SK-MEL-5 (cell line): ENCODE measurements at places on chromosomes 7 and 10.

DNA sequence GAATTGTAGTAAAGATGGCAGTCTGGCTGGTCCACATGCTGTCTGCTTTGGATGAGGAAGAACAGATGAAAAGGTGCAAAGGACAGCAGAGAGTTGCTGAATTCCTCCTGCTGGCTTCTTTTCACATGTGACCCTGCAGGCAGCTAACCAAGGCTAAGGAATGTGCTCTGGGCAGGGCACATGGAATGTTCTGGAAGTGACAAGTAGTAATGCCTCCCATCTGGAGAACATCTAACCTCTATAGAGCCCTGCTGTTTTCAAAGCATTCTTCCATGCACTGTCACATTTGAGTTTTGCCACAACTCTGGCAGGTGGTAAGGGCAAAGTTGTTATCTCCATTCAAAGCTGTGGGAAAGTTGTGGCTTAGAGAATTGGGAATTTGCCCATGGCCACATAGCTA lies 208.8 kb downstream of the STK31 start:
- DNase-seq: no peak

GRCh38 chr10:72001033-72001395 lies 36.8 kb downstream of the CHST3 start:
- no peak for DNase-seq

GRCh38 chr10:118940386-118940785 lies 89.1 kb upstream of the NANOS1 start:
- DNase-seq: no peak

GRCh38 chr10:92850185-92850584 lies 1.9 kb downstream of the EXOC6 start:
- DNase-seq: no peak

DNA sequence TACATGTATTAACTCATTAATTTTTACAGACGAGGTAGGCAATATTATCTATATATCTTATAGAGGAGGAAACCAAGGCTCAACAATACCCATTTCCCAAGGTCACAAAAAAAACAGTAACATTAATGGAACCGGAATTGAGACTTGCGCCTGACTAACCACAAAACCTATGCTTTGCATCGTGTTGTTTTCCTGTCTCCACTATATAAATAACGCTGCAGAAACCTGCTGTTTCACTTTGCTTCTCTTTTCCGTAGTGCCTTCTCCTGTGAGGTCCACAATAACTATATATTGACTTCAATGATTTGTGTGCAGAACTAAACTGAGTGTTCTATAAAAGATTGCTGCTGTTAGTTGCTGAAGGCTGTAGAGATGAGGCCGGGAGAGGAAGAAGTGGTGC lies 97.7 kb upstream of the RPA3 start:
- DNase-seq: no peak

DNA sequence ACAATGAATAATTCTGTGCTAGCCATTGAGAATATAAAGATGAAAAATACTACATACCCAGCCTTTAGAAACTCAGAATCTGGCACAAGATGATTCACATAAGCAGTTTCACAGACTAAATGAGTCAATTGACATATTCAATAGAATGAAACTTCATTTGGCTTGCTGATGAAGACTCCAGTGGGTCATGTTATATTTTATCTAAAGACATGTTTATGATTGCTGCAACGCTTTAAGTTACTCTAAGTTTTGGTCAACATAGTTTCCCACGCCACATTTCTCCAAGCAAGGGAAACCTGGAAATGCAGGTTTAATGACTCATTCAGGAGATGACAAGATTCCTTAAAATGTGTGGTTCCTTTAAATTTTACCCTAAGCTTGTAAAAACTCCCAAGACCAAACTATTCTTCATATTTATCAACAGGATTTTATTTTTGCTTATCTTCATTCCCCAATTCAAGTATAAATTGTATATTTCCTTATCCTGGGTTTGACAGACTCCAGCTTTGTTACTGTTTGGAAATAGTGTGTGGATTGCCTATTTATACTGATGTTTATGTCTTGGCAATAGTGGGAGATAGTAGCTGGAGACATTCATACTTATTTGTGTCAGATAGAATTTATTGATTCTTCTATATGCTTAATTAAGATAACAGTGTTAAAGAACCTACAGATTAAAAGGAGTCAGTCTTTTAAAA lies 6.6 kb downstream of the SEMA3A start:
- no peak for DNase-seq

GRCh38 chr10:42953684-42954674 lies 122.9 kb upstream of the RET start:
- DNase-seq: no peak

GRCh38 chr7:151186640-151187408 lies at the start of gene ASB10:
TSS of gene ASB10 (minus strand) at chr7:151187250. CDS start at chr7:151187130, 120 bp downstream.
- no peak for DNase-seq

DNA sequence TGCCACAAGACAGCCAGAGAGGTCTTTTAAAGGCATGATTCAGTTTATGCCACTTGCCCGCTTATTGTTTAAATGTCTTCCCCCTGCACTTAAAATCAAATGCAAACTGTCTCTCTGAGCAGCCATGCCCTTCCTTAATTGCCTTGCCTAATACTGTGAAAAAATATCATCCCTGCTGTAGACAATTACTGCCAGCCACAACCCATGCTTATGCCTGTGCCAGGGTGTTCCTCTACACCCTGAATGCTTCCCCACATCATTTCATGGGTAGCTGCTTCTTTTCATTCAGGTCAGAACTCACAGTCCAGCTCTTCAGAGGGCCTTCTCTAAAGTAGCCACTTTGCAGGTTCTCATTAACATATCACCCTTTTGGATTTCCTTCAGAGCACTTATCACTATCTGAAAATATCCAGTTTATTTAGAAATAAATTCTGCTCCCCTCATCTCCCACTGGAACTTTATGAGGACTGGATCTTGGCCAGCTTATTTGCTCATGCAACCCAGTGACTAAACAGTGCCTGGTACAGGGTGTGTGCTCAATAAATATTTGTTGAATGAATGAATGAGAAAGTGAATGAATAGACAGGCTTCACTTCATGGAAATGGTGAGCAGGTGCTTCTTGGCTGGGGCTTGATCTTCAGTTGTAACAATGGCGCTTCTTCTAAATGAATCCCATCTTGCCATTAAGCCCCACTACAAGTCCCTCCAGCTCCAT lies 162.4 kb upstream of the MDFIC start:
- no peak for DNase-seq

DNA sequence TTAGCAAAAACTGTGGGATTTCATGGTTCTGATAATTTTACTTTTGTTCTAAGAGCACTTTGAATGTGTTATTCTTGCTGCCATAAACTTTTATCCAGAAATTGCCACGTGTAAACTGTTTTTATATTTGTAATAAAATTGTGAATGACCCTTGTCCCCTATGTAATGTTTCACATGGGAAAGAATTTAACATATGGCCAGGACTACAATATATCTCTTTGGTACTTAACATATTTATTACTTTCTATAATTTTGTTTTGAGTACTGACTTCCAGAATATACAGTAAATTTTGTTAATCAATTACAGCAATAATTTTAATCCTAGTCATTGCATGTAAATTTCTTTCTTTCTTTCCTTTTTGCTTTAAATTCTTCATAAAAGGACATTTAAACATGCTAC lies 735.0 kb upstream of the PHF14 start:
- DNase-seq: no peak

DNA sequence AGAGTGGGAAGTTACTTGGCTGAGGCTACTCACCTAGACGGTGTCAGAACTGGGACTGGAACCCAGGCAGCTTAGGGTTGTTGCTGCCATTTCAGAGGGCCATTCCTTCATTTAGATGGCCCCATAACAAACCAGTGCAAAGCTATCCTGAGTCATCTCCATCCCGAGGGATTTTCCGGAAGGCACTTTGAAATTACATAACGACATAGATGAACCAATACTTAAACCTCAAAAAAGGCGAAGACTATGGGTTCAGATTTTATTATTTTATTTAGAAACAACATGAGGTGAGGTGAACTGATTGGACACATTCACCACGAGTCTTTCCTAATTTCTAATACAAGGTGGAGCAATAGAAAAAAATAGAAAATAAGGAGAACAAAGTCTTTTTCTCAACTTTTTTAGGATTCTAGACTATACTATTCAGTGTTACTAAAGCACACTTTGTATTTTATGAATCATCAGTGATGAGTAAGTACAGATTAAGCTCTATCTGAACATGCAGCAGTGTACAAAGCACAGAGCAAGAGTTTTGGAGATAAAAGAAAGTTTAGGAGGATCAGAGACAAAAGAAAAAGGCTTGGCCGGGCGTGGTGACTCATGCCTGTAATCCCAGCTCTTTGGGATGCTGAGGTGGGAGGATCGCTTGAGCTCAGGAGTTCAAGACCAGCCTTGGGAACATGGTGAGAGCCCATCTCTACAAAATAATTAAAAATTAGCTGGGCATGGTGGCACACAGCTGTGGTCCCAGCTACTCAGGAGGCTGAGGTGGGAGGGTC lies 79.5 kb upstream of the SVIL start:
- no peak for DNase-seq

DNA sequence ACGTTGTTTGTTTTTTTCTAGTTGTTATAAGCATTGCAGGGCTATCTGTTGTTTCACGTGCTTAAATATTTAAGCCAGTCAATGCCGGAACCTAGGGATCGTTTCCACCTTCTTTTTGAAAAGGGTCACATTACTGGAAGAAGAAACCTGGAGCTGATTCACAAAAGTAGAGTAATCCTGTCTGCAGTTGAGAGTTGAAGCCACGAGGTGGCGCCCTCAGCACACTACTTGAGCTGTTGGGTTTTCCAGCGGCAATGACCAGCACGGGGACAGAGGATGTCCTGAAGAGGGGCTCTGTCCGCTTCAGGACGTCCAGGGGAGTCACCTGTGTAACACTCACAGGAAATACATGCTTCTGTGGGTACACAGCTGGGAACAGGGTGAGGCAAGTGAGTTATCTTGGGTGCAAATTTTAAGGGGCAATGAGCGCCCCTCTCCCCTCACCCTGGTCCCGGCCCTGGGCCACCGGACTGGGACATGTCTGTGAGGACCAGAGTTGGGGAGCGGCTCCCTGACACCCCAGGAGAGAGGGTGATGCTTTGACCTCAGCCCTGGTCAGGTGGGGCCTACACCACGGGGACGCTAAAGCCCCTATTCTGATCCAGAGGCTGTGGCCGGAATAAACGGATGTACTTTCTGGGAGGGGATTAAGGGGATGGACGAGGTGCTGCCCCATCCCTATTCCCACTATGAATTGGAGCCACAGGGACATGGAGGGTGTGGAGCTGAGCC lies 26.3 kb upstream of the WDFY4 start:
- peak; percentile 70 for DNase-seq

DNA sequence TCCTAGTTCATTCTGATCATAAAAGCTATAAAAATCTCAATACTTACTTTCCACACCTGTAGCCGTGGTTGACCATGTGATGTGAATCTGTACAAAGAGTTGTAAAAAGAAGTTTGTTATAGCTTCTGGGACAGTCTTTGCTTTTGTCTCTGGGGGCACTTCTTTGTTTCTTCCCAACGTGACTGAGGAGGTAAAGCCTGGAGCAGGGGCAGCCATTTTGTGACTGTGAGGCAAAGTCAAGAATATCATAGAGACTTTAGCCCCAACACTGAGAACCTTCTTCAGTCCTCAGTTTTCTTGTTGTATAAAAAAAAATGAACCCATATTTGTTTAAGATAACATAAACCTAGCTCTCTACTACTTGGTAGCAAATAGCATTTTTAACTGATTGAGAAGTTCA lies 29.4 kb upstream of the LYZL1 start:
- no peak for DNase-seq

DNA sequence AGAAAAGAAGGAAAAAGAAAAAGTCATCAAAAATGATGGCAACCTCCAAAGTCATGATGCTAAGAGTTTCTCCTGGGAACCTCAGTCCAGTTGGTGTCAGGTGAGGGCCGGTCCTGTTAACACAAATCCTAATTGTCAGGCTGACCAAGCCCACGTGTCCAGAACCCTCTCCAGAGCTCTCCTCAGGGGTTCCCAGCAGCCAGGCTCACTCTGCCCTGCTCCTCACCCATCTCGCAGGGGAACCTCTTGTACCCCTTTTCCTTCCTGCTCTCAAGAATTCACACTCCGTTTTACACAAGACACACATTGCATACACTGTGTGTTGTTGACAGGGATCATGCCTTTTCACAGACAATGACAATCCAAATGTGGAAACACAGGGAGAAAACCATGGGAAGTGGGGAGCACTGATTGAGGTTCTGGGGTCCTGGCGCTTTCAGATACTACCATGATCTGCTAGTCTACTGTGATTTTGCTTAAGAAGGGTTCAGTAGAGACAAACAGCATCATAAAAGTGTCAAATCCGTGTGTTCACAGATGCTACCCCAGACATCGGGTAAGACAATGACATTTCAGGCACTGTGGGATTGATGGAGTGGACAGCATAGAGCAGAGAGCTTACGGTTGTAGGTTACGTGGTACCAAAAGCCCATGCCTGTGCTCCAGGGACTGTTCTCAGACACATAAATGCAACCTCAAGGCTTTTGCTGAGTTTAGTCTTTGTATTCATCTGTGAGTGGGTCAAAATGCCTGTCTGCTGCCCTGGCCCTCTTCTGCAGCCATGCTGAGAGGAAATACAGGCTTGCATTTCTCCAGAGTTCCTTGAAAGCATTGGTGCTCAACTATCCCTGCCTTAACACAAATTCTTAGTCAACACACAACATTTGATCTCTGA lies 16.0 kb downstream of the IL2RA start:
- DNase-seq: no peak

DNA sequence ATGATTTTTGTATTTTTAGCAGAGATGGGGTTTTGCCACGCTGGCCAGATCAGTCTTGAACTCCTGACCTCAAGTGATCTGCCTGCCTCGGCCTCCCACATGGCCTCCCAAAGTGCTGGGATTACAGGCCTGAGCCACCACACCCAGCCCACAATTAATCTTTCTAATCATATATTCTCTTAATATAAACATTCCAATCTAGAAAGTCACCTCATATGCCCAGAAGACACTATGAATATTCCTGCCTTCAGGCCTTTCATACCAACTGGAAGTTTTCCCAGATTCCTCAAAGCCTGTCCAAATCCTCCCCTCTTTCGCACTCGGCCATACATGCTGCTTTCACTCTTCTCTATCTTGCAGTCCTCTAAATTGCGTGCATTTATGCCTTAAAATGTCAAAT lies 32.6 kb downstream of the PDZD8 start:
- DNase-seq: no peak

GRCh38 chr10:73899423-73899822 lies 11.5 kb upstream of the PLAU start:
- no peak for DNase-seq

- no peak for DNase-seq
Measured at GRCh38 chr10:103058034-103058433, 135.0 kb downstream of the NT5C2 start.

DNA sequence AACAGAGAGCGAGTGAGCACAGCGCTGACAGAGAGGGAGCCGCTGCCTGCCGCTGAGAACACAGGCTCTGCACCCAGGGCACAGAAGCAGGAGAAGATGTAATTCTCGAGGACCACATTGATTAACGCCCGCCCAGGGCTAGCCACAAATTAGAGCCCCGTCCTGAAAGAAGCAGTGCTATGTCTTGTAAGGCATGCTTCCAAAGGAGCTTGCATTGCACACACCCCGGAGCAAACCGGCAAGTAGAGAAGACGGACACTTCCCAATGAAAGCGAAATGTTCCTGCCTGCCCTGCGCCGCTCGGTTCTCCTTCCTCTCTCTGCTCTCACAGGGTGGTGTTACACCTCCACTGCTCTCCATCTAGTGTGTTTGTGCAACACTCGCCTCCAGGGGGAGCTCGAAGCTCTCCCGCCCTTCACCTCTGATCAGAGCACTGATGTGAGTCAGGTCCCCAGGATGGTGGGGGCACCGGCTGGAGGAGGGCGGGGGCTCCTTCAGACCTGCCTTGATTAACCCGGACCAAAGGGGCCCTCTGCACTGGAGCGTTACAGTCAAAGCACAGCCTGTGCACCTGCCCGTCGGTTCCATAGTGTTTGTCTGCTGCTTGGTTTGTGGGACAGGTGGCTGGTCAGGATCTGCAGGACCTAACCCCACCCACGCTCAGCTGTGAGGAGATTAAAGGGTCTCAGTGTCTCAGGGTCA lies 316.5 kb downstream of the ADARB2 start:
- DNase-seq: peak; percentile 78
